Stromal cell of bone marrow (primary cell): ENCODE measurements at places on chromosomes 3 and 15.

- DNase-seq = no peak
Measured at GRCh38 chr3:161619351-161619750, 122.7 kb downstream of the OTOL1 start.

- DNase-seq = no peak
Measured at GRCh38 chr3:128760042-128760441, 34.1 kb downstream of the RAB7A start.

GRCh38 chr3:124248471-124249028 is 256.6 kb upstream of the ROPN1 start:
- peak; percentile 66 for DNase-seq

DNA sequence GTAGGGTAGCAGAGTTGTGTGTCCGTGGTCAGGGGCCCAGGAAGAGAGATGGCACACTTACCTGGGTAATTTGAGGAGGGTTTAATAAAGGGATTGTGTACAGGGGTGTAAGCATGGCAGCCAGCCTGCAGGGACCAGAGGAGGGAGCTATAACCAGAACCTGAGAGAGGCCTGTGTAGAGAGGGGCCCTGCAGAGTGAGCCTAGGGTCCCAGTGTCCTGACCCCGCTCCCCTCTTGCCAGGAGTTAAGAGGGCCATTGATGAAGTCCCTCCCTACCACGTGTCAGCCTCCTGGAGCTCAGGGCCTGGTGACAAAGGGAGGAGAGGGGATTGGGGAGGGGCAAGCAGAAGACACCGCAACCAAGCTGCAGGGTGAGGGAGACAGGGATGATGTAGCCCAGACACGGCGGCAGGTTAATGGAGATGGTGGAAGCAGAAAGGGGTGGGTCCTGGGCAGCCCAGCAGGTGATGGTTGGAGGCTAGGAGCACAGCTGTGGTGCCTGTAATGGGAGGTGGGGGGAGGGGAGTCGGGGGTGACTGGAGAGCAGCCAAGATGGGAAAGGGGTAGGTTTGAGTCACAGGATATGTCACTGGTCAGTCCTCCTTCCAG is 165.4 kb upstream of the TOPAZ1 start:
- DNase-seq = no peak

DNA sequence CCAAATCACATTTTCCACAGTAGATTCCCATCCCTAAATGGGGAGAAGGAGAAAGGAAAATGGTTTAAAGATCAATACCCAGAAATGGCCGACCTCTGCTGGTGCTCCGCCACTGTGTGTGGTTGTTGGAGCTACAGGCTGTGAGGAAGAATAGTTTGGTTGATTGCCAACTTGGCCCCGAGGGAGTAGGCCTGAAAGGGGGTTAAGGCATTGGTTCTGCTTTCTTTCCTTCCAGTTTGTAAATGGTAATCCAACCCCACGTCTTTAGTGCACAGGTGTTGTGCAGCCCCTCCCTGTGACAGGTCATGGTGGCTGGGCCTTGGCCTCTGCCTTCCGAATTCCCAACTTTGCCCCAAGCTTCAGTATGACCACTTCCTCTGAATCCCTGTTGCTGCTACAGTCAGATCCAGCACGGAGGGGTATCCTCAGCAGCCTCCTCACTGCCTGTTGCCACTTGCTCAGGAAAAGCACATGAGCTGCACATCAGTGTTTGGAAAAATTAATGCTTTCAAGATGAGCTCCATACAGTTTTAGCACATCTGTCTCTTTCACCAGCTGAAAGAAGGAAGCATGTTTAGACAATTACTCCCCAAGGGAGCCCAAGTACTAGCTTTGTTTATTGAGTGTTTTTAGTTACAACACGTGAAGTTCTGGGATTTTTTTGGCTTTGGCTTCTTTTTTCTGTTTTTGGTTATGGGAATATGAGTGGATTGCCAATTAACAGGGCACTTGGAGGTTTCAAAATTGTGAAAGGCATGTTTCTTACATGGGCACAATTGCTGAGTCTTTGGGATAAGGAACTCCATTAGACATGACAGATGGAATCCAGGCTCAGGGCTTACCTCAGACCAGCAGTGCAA is 92.3 kb upstream of the ROPN1 start:
- DNase-seq = peak; percentile 28

GRCh38 chr3:114690911-114691310 is 397.1 kb downstream of the TIGIT start:
- DNase-seq = no peak

DNA sequence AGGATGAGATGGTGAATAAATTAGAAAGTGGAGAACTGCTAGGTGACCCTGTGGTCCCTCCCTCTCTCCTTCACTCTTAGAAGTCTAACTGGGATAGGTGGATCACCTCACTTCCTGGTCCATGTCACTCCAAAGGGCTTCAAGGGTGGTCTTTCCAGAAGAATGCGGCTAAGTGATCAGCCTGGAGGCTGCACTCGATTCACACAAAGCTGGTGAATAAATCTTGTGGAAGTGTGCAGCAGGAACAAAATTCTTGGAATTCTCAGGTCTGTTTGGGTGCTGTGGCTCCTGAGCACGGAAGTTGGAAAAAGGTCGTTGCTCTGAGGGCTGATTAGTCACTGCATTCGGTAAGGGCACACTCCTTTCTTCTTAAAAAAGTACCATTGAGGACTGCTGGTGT is 46.3 kb downstream of the GASK1A start:
- no peak for DNase-seq

GRCh38 chr15:27831384-27832236 is 267.5 kb downstream of the OCA2 start:
- no peak for DNase-seq

- DNase-seq = no peak
Measured at GRCh38 chr3:117809186-117810081, 1099.9 kb downstream of the TUSC7 start.

DNA sequence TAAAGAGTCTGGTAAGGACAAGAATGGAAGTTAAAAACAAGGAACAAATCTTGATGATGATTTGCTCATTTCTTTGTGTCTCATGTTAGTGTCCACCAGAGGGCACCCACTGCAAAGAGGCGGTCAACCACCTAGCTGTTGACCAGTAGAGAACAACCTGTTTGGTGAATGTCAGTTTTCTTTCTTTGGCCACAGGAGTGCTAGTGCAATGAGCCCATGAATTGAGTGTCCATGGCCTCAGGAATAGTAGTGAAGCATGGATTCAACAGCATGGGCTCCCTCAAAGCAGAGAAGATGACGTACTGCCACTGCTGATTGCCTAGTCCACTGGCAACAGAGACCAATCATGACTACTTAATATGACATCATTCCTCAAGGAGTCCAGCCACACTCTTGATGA is 10.7 kb upstream of the CNTN6 start:
- DNase-seq = peak; percentile 30

DNA sequence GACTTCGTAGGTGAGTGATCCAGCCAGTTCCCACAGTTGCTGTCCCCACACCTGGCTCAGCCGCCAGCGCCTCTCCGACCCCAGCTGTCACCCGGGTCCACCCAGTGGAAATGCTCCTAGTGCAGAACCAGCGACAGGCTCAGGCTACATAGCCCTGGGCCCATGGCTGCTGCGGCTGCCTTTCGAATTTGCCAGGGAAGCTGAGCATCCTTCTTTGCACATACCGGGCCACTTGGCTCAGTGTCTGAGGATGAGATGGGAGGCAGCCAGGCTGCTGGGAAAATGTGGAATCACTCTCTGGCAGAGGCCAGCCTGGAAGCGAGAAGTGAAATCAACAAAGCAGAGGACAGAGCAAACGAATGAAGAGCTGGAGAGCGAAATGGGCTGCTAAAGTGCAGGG is 80.1 kb downstream of the ST8SIA2 start:
- no peak for DNase-seq

DNA sequence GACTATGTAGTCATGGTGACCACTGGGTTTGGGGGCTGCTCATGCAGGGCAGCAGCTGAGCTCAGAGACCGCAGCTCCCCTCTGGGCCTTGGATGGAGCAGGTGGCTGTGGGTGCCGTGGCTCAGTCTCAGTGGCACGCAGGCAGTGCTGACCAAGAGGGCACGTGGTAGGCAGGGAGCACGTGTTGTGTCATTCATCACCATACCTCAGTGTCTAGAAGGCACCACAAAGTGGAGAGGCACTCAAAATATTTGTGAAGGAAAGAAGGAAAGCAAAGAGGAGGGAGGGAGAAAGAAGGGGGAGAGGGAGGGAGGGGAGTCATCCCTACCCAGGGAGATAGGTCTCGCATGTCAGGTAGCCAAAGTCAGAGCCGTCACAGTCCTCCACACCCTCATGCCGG is 26.1 kb downstream of the EAF1 start:
- no peak for DNase-seq

DNA sequence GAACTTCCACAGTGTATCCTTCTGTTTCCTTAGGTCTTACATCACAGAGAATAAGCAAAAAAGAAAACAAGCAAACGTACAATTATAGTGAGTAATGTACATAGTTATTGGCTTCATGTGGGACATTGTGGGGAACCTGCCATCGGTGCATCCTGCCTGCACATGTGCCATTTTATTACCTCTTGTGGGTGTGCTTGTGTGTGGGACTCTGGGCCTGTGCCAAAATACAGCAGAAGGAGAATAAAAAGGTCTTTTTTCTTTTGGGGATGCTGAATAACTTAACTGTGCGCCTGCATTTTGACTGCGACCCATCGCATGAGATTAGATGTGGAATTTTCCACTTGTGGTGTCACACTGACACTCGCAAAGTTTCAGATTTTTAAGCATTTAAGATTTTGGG is 169.6 kb upstream of the DCBLD2 start:
- no peak for DNase-seq
